Ovary (tissue), 10 donors: ENCODE measurements at places on chromosomes 12 and 14.

GRCh38 chr12:68871396-68871795 lies 61.6 kb downstream of the CPM start:
- no peak for DNase-seq

- no peak for DNase-seq
Observed at GRCh38 chr14:69081271-69081670, 71.6 kb downstream of the DCAF5 start.

GRCh38 chr12:55631733-55632132 lies 5.0 kb upstream of the OR10P1 start:
- DNase-seq: no peak

DNA sequence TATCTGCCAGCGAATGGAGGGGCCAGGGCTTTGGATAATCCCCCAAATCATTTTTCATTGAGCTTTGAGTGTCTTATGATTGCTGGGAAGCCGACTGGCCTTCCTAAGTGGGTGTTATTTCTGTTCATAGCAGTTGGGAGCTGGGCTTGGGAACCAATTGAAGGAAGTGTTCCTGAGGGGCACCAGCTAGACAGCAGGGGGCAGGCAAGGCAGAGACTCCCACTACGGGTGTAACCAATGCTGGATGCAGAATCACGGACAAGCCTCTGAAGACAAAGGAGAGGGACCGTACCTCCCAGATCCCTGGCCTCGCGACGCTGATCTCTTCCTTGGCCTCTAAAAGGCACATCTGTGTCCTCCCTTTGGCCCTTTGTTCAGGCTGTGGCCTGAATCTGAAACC lies 149.0 kb upstream of the PRMT8 start:
- peak; percentile 45 for DNase-seq

GRCh38 chr12:10363658-10363913 lies 26.3 kb downstream of the KLRK1 start:
- DNase-seq: no peak

GRCh38 chr14:96851694-96852381 lies 54.7 kb downstream of the VRK1 start:
- no peak for DNase-seq

- DNase-seq: no peak
Observed at GRCh38 chr14:27553790-27554189, 956.0 kb upstream of the NOVA1 start.

- no peak for DNase-seq
Observed at GRCh38 chr12:30988646-30989286, 62.2 kb downstream of the TSPAN11 start.

GRCh38 chr14:51479584-51480325 lies 172.0 kb upstream of the FRMD6 start:
- DNase-seq: no peak

DNA sequence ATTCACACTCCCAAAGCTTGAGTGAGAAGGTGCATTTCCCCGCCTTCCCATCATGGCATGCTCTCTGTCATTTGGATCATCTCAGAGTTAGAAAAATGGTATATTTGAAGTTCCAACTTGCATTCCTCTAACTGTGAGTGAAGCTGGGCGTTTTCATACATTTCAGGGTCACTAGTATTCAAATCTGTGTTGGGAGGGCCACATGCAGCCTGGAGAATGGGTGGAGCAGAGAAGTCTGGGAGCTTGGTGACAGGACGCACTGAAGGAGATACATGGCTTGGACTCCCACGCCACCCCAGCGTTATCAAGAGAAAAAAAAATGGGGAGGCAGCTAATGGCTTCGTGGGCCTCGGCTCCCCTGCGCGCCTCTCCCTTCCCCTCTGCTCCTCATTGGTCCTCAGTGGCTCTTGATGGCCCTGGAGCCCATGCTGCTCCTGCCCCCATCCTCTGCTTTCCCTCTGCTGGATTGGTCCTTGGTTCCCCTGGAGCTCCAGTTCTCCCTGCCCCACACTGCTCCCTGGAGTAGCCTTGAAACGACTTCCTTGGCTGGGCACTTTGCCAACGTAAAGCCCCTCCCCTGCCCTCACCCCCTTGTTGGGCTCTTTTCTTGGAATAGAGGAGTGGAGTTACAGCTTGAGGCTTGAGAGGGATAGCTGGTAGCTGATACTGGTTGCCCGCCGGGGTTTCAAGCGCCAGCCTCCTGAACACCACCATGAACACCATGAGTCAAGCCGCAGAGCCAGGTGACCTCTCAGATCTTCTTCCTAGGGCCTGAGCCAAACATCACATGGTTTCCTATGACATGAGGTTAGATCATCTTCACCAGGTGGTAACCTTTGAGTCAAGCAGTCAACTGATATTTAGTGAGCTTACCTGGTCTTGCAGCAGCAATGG lies 139.6 kb downstream of the PRKCH start:
- no peak for DNase-seq

DNA sequence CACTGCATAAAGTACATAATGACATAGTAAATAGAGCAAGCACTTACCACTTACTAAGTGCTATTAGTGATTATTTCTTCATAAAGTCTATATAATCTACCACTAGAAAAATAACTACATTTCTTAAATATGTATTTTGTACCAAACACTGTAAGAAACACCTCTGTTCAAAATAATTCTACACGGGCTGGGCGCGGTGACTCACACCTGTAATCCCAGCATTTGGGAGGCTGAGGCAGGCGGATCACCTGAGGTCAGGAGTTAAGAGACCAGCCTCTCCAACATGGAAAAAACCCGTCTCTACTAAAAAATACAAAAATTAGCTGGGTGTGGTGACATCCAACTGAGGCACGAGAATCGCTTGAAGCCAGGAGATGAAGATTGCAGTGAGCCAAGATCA lies 38.9 kb downstream of the ATG2B start:
- no peak for DNase-seq

DNA sequence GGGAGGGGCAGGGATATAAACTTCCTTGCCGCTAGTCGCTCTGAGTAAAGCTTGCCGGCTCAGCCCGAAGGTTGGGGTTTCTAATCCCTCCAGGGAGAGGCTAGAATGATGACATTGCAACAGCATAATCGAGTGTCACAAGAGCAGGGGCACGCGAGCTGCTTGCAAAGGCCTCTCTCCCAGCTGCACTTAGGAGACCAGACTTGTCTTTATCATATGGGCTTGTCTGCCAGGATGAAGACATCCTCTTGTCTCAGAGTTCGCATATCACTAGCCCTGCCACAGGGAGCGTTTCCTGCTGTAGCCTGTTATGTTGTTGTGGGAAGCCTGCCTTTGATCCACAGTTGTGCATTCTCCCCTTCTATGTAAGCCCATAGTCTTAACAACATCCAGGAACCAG lies 180.0 kb downstream of the ESR2 start:
- DNase-seq: no peak

- DNase-seq: peak; percentile 93
Observed at GRCh38 chr14:53953002-53953827, 3.4 kb downstream of the BMP4 start.

GRCh38 chr14:35229792-35230089 lies 62.4 kb upstream of the PSMA6 start:
- no peak for DNase-seq

GRCh38 chr12:105723494-105723893 lies 393.0 kb downstream of the C12orf75 start:
- no peak for DNase-seq

GRCh38 chr12:6337958-6338433 lies 3.9 kb downstream of the TNFRSF1A start:
- DNase-seq: no peak

DNA sequence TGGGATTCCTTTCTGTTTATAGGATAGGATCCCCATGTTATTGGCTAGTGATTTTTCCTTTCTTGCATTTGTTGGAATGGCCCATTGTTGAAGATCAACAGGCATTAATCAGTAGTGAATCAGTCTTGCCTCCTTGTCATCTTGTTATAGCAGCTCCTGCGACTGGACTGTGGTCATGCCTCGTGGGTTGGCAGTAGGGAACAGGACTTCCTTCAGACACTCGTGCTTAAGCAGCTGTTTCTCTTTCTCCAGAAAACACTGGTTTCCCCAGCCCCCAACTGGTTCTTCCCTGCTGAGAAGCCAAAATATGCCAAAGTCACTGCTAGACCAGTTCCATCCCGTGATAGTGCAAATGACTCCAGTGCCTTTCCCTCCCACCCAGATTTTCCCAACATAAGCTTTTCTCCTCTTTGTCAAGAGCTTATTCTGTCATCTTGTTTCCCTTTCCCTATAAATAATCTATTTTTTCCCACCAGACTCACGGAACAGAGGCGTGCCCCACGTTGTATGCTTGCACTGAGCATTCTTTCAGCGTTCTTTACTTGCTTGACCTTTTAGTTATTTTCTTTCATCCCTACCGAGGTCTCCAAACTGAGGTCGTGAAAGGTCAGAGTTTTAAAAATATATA lies 83.5 kb downstream of the SAMD4A start:
- DNase-seq: no peak

DNA sequence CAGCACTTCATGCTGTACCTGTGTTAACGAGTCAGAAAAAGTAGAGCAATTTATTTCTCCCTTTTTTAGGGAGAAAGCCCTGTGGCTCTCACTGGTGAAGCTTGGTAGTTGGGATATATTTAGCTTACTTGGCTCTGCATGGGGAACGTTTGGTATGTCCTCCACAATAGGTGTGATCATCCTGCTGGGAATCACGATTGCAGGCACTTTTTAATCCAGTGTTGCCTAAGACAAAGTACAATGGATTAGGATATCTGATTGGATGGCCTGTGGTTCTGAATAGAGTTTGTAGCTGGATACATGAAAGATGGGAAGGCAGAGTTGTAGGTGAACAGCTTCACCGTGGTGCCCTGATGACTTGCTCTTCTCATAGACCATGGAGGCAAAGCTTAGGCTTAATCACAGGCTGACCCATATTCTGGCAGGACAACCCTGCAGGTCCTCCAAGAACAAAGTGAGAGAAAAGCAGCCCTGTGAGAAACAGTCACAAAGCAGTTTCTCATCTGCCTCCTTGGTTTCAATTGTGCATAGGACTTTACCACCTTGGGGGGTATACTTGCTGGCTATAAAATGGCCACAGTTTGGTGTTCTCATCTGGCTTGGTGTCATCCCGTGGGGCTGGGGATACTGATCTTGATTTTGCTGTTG lies 7.5 kb downstream of the RESF1 start:
- no peak for DNase-seq

DNA sequence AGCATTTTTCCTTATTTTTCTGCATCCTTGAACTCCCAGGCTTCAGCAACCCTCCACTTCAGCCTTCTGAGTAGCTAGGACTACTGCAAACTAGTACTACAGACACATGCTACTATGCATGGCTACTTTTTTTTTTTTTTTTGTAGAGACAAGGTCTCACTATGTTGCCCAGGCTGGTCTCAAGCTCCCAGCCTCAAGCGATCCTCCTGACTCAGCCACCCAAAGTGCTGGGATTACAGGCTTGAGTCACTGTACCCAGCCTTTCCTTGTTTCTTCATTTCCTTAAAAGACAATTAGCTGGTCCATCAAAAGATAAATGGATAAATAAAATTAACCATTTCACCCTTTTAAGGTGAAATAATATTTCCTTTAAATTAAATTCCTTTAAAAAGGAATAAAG lies 205.8 kb downstream of the SPTSSA start:
- DNase-seq: no peak

GRCh38 chr12:129631316-129631715 lies 272.5 kb downstream of the TMEM132D start:
- no peak for DNase-seq

DNA sequence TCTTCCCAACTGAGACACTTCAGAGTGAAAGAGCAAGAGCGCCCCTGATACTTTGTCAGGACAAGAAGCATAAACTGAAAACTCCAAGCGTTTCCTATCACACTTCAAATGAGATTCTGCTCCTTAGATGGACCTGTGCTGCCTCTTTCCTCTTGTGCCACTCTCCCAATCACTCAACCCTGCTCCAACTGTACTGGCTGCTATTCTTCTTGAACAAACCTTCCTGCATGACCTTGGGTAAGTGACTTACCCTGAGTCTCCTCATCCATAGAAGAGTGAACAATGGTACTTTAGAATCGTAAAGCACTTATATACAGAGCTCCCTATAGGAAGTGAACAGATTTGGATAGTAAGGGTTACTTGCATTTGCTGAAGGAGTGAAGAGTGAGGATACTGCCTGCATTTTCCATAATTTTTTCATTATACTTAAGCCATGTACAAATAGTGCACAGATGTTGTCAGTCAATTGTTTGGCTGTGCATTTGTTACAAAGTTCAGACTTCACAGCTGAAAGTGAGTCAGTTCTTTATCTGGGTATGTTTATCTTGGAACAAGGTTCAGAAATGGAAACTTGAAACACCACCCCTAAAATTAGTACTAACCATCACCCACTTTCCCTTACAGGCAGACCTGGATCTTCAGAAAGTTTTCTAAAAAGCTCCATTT lies 10.8 kb downstream of the MTERF2 start:
- DNase-seq: no peak

DNA sequence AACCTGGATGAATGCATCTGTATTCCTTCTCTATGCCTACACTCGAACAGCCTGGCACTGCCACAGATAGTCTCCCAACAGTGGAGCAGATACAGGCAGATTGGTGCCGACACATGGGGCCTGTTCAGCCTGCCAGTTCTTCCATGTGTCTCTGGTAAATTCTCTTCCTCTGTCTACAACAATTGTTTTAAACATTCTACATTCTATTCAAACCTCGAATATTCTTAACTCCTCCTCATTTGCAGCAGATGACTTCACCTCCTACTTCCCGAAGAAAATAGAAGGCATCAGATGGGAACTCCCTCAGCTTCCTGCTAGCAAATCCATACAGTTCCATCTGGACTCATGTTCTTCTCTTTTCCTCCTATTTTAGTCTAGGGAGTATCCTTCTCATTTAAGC lies 43.1 kb upstream of the OTOGL start:
- DNase-seq: no peak

DNA sequence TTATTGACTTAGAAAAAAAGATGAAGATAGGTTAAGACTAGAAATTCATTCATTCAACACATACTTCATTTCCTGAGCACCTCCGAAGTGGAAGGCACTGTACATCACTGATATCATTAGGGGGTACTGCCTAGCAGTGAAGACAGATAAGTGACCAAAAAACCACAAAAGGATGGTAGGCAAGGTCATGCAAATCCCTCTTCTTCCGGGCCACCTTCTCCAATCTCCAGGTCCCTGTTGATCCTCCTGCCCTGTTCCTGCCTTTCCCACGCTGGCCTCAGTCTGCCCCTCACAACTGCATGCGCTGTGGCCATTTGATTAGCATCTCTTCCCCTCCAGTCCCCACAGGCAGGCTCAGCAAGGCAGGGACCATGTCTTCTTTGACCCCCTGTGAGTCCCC lies 60.8 kb downstream of the SETD3 start:
- DNase-seq: no peak

DNA sequence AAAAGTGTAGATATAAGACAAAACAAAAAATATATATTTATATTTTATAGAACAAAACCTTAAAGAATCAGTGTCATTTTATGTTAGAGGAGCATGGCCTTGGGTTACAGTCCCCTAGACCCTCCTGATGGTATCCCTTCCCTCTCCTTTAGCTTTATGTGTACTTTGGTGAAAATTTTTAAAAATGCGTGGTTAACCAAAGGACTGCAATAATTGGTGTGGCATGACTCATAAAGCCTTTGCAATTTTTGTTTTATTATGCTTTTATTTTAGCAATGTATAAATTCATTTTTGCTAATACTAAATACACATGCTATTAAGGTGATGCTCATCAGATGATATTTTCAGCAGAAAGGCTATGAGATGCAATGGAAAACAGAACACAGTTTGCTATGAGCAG lies 264.4 kb downstream of the SYT1 start:
- no peak for DNase-seq
